ENCODE measurements at places on chromosomes 5 and 9. TPM values are rescaled to one million over a fixed set of nuclear protein-coding genes. Genes with fewer than 3 reads are reported as not detected.

Gene CEL
- total RNA-seq = 0.79 TPM

Gene ABLIM3
- 7.9 TPM for total RNA-seq

Gene CRB2
- total RNA-seq = 0.10 TPM

Gene MAMDC4
- total RNA-seq = 2.5 TPM

All from skin of body (tissue), 3 donors.